ENCODE measurements at places on chromosomes 11 and 22.

DNA sequence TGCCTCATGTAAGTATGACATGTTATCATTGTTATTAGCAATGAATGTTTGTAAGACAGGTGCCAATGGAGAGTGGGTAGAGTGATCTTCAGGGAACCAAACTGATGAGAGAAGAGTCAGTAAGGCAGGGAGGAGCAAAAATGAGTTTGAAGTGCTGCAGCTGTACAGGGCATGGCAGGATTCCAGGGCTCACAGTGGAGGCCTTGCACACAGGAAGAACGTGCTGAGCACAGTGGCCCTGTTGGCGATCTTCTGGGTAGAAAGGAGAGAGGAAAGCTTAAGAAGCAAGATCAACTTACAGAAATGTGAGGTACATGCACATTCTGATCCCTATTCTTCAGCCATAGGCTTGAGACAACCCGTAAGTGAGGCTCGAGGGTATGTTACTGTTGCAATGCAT, 219.3 kb upstream of the TMEM45B start:
- no peak for DNase-seq

GRCh38 chr22:44458044-44459020, 39.7 kb downstream of the RTL6 start:
- no peak for DNase-seq

DNA sequence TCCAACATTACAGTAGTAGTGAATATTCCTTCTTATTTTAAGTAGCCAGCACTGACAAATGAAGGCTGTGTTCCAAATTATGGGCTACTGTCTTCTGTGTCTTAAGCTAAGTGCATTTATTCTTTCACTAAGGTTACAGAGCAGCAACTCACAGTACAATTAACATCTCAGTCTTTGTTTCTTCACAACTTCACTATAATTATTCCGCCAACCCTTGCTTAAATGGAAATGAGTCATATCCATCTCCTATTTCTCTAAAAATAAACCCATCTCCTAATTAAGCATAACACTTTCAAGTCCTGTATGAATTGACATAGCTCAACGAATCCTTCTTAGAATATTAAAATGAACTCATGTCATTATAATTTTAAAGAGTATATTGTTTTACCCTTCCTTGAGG, 6.7 kb downstream of the ETS1 start:
- DNase-seq = no peak

- DNase-seq = no peak
These were observed 453.9 kb downstream of the ETS1 start for GRCh38 chr11:128133501-128133900.

- no peak for DNase-seq
These were observed 87.0 kb downstream of the ATXN10 start for GRCh38 chr22:45758603-45759002.

DNA sequence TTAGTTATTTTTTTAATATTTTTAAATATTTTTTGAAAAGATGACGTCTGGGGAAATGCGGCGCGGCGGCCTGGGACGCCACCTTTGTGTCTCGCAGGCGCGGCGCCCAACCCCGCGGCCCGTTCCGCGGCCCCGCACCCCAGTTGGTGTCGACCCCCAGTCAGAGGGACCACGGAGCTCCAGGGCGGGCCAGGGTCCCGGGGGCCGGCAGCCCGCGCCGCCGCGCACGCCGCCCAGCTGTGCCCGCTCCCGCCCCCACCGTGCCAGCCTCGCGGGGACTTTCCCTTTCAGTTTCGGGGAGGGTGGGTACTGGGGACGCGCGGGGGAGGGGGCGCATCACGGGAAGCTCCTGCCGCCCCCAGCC, 1.6 kb downstream of the CCND1 start:
- no peak for DNase-seq

DNA sequence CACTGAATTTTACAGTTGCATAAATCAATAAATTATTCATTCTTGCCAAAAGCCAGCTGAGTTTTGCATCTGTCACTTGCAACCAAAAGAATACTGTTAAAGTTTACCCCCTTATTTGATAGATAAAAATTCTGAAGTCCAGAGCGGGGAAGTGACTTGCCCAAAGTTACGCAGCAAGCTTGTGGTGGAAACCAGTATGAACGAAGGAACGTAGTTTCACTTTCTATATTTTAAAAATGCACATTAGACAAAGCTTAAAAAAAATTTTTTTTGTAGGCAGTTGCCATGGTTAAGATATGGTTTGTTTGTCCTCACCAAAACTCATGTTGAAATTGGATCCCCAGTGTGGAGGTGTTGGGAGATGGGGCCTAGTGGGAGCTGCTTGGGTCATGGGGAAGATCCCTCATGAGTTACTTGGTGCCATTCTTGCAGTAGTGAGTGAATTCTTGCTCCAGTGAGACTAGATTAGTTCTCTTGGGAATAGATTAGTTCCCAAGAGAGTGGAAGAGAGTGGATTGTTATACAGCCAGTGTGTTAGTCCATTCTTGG, 46.3 kb upstream of the SEZ6L start:
- no peak for DNase-seq

- peak; percentile 26 for DNase-seq
These were observed 2.8 kb upstream of the LZTR1 start for GRCh38 chr22:20979243-20979809.

DNA sequence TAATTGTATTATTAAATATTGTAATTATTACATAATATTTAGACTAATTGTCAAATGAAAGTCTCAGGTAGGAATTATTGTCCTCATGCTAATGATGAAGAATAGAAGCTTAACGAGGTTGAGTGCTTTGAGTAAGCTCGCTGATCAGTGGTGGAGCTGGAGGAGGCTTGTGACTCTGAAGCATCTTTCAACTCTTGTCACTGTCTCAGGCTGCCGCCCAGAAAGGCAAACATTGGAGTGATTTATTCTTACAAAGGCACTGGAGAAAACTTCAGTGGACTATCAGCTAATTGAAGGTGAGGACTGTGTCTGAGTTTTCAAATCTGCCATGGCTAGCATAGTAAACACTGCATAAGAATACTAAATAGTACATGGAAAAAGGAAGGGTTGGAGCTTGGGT, 595.1 kb downstream of the NTM start:
- DNase-seq = no peak

DNA sequence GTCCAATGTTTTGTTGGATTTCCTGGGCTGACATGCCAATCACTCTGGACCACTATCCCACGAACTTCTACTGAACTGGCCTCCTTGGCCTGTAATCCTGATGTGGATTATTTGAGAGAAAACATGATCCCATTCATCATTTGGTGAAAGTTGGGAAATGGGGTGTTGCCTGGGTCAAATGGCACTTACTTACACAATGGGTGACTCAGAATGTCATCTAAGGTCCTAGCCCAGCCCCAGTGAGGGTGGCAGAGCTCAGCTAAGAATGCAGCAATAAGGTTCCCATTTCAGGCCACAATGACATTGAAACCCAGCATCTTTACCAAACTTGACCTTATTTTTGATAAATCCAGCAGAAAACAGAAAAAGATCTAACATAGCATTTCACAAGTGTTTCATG, 8.0 kb upstream of the DSCAML1 start:
- DNase-seq = no peak

Data from stimulated activated CD8-positive, alpha-beta memory T cell treated with anti-CD3 and anti-CD28 coated beads, Interleukin-4, amount 100 ng/mL, for 1 hour (primary cell).